ENCODE measurements at places on chromosomes 7 and 10.

DNA sequence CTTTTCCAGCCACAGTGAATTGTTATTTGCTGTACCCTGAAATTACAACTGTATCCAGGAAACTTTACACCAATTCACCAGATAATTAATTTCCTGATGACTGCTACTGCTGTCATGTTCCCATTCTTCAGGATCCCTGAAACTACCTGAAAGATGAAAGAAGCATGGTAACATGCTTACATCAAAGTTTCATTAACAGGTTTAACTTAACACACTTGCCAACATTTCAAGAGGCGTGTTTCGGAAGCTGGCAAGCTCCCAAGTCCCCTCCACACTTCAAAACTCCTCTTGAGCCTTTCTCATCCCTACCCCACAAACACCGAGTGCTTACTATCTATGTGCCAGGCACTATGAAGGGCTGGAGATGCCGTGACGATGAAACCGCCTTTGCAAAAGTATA lies 88.6 kb downstream of the MPP7 start:
- DNase-seq, result no peak

- no peak for DNase-seq
Measured at GRCh38 chr7:125984795-125985194, 1055.2 kb upstream of the POT1 start.

GRCh38 chr7:4079366-4079765 lies 602.7 kb upstream of the FOXK1 start:
- no peak for DNase-seq

DNA sequence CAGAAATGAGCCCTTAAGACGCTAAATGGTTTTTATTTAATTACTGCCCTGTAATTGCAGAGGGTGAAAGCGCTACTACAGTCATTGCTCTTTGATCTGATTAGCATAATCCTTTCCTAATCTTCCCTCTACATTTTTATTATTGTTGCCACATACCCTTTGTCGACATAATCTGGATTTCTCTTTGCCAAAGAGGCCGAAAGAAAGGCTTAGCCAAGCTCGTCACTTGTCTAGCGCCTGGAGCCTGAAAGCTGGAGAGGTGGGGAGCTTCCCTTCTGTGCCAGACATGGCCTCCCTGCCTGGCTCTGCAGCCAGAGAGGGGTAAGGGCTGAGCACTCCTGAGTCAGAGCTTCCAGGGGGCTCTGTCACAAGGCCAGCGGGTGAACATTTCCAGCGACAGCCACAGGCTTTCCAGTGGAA lies 145.9 kb downstream of the PRKAG2 start:
- DNase-seq, result no peak

DNA sequence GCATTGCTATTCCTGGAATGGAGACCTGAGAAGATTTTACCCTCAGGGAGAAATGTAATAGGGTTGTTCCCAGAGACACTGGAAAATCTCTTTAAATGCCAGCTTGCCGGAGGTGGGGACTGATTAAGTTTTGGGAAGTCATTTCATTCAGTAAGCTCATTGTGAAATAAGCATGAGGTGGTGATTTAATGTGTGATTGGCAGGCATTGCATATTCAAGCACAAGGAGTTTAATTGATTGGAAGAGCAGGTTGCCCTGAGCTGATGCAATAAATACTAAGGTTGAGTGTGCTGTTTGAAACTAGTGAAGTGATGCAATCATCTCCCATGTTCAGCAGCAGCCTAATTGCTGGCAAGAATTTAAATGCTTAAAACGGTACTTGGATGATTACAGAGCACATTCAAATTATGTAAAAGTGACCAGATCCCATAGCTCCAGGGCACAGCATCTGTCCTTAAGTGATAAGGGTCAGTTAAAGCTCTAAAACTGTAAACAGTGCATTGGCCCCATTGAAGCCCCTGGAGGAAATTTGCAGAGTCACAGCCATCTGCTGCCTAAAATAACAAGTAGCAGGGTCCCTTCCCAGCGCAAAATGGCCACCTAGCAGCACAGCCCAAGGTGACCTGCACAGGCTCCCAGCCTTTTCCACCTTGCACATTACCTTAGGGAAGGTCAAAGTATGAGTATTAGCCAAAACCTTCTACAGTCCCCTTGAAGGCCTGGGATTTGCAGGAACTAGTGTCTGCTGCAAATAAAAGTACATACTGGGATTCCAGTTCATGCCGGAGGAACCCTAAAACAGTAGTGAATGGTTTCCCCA lies 92.1 kb downstream of the CCDC71L start:
- DNase-seq, result peak; percentile 79

GRCh38 chr7:5780801-5781496 lies 514 bp downstream of the RNF216 start:
- no peak for DNase-seq

DNA sequence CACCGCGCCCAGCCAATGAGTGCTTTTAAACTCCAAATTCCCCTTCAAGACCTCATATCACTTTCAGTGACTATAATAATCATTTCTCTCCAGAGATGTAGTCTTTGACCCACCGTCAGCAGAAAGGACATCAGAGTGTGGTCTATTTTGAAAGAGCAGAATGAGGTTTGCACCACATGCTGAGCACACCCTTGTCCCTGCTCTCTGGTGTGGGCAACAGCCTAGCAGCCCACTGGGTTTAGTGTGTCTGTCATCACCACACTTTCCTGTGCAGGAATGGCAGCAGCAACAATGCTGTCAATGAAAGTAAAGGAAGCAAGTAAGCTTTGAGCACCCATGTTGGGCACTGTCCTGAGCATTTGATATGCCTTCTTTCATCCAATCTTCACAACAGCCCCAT lies 122.4 kb downstream of the PLXNA4 start:
- DNase-seq, result no peak

DNA sequence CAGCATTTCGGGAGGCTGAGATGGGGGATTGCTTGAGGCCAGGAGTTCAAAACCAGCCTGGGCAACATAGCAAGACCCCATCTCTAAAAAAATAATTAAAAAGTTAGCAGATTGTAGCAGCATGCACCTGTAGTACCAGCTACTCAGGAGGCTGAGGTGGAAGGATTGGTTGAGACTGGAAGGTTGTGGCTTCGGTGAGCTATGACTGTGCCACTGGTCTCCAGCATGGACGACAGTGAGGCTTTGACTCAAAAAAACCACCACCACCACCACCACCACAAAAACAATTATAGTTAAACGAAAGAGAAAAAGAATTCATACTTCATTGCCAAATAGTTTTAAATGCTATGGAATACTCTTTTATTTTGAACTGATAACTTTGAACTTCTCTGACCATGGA lies 63.4 kb downstream of the VTI1A start:
- no peak for DNase-seq

GRCh38 chr7:72493850-72494661 lies 81.9 kb upstream of the CALN1 start:
- no peak for DNase-seq

DNA sequence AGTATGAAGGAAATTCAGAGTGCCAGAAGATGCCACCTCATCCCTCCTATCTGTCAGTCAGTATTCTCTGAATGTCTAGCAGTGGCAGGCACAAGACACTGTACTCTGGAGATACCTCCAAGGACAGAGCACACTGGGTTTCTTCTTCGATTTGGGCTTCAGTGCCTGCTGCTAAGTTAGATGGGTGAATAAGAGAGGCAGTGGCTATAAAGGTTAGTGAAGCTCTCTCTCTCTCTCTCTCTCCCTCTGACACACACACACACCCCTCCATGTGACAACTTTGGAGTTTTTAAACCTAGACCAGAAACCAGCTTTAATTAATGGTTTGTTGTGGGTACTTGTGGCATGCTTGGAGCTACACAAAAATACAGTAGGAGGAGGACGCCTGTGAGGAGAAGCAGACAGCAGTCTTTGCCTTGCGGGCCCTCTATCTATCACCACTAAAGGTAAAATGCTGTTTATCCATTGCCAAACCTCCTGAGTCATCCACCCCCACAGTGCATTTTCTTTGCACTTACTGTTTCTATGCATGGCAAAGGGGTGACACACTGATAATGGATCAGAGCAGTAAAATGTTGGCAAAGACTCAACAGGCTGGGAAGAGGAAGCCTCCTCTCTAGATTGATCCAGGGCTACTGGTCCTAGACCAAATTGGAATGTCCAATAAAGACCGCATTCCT lies 102.5 kb downstream of the TRIL start:
- DNase-seq, result no peak

- DNase-seq, result no peak
Measured at GRCh38 chr10:114821293-114821914, at the start of gene FHIP2A. Gene FHIP2A (plus strand): TSS chr10:114821780. CDS start chr10:114822079, 299 bp downstream.

DNA sequence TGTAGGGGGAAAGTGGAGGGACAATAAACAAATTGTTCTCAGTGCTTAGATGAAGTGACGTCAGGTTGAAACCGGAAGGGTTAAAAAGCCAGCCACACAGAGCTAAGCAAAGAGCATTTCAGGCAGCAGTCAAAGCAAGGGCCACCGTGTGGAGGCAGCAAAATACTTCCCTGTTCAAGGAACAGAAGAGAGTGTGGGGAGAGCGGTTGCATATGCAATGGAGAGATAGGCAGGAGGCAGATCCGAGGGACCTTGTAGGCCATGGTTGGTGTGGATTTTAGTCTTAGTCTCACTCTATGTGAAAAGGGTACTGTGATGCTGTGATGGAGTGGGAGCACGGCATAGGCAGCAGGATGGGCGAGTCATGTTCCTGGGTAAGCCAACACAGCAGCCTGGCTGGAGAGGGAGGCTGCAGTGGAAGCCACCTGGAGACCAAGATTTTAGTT lies 3.8 kb upstream of the STN1 start:
- no peak for DNase-seq

GRCh38 chr10:76070916-76071315 lies 639.5 kb downstream of the LRMDA start:
- DNase-seq, result no peak

- DNase-seq, result no peak
Measured at GRCh38 chr7:22578007-22578733, 78.2 kb upstream of the STEAP1B start.

DNA sequence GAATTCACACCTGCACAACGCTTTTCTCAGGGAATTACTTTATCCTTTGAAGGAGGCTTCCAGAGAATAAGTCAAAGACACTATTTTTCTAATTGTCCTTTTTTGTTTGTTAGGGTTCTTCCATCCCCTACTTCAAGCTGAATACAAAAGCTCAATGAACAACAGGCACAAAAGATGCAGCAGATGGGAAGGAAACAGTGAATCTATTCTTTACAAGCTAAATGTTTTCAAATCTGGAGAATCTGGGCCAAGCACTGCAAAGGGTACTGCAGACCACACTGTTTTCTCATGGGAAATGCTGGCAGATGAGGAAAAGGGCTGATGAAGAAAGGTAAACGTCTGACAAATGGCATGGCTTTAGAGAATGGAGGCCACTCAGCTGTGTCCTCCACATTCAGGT lies 18.5 kb downstream of the LIPA start:
- DNase-seq, result no peak

GRCh38 chr7:154871928-154872750 lies 130.8 kb downstream of the PAXIP1 start:
- DNase-seq, result no peak

DNA sequence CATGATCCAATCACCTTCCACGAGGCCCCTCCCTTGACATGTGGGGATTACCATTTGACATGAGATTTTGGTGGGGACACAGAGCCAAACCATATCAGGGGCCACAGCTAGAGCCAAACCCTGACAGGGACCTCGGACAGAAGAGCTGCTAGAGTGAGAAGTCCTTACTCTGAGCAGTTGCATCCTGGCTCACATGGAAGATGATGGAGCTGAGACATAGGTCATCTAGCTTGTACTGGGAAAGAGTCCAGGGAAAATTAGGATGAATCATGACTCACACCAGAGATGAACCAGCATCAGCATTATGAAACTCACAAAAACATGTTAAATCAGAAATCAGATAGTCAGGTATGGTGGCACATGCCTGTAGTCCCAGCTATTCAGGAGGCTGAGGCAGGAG lies 12.8 kb upstream of the FMC1 start:
- no peak for DNase-seq

GRCh38 chr7:132930881-132931280 lies 151.0 kb downstream of the CHCHD3 start:
- DNase-seq, result no peak

DNA sequence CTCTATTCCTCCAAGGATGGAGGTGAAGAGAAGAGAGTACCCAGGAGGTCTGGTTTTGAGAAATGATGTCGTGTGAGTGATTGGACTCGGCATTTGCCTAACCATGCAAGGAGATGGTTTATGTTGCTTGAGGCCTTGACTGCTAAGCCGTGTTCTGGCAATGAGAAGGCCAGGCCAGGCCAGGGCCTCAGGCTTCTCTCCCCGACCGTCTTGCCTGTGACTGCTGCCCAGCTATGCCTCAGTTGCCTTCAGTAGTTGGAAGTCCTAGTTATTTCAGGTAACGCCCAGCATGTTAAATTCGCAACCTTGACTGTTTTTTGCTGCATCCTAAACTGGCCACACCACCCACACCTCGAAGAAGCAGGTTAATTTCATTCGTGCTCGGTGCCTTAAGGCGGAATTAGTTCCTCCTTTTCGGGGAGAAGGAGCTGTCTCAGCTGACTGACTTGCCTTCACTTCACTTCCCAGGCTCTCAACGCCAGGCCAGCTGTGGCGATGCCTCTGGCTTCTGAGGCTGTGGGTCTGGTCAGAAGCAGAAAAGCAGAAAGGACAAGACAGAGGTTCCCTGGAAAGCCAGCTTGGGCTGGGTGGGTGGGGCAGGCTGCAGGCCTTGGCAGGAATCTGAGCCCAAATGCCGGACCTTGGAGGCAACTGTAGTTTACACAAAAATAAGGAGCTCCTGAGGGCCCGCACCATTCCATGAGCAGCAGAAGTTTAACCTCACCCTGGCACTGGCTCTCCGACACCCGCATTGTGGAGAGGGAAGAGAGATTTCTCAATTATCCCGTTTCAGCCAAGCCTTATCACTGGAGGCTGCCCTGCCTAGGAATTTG lies 61.9 kb upstream of the SAMD8 start:
- no peak for DNase-seq

GRCh38 chr7:50412973-50413372 lies 37.2 kb downstream of the FIGNL1 start:
- DNase-seq, result no peak

DNA sequence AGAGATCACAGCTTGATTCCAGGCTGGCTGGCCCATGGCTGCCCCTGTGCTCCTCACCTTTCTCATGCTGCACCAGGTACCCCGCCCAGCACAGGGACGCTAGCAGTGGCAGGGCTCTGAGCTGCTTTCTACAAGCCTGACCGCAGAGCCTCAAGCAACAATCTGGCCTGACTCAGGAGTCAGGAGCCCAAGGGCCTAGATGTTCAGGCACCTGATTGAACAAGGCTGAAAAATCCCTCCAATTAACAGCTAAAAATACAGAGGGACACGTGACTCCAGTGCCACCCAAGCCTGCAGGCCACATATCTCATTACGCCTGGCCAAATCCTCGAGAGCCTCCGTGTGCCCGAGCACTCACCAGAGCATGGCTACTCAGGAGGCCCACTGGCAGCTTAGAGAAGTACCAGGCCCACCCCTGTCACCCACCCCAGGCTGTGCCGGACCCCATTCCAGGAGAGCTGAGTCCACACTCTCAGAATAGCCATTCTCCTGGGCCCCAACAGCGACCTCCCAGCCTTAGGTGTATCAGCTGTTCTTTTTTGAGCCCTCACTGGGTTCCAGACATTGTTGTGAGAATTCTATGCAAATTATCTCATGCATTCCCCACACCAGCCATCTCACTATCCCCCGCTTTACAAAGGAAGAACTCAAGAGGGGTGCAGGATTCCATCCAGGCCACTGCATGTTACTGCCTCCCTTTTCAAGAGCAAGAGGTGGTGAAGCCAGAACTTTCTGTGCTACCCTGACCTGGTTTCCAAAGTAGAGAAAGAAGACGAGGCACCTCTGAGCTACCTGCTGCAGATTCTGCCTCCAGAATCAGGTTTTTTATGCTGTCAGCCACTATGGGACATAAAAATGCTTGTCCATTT lies 98.3 kb downstream of the COL13A1 start:
- no peak for DNase-seq

GRCh38 chr7:128431221-128431620 lies 21.4 kb upstream of the IMPDH1 start:
- DNase-seq, result no peak

All from SIG-M5 (cell line).